KBM-7 (cell line): ENCODE measurements at places on chromosomes 4 and X.

DNA sequence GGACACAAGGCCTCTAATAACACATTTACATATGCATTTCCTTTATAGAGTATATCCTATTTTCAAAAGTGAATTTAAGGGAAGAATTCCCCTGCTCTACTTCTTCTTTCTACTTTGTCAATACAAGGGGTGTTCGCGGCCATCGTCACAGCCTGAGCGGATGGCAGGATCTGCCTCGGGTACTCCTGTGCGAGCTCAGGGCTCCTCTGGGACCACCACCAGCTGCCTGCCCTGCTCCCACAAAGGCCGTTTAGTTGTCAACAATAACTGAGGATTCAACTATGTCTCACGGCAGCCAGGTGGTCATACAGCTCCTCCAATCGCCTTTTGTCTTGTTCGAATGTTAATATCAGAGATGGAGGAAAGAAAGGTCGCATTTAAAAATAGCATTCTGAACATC lies 228.2 kb upstream of the TENM3 start:
- DNase-seq: no peak

- DNase-seq: peak; percentile 44
These were observed 22.6 kb downstream of the SLC25A4 start for GRCh38 chr4:185165605-185166063.

- no peak for DNase-seq
These were observed 21.4 kb downstream of the PHEX start for GRCh38 chrX:22053481-22053880.

- peak; percentile 63 for DNase-seq
These were observed 219.2 kb downstream of the RPA4 start for GRCh38 chrX:97102938-97103337.

DNA sequence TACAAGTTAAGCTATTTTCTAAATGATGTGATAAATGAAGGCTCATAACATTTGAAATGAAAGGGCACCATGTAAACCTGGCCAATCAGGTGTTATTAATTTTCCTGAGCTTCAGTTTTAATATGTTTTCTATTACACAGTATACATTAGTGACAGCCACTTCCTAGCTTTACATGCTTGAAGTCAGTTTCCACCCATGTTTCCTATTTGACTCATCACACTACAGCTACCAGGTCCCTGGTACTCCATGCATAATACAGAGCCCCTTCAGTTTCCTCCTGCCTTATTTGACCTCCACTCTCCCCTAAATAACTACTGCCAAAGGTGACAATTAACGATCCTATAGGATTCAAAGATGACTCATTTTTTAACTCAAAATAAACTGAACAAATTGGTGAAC lies 18.3 kb downstream of the ZNF518B start:
- DNase-seq: no peak

DNA sequence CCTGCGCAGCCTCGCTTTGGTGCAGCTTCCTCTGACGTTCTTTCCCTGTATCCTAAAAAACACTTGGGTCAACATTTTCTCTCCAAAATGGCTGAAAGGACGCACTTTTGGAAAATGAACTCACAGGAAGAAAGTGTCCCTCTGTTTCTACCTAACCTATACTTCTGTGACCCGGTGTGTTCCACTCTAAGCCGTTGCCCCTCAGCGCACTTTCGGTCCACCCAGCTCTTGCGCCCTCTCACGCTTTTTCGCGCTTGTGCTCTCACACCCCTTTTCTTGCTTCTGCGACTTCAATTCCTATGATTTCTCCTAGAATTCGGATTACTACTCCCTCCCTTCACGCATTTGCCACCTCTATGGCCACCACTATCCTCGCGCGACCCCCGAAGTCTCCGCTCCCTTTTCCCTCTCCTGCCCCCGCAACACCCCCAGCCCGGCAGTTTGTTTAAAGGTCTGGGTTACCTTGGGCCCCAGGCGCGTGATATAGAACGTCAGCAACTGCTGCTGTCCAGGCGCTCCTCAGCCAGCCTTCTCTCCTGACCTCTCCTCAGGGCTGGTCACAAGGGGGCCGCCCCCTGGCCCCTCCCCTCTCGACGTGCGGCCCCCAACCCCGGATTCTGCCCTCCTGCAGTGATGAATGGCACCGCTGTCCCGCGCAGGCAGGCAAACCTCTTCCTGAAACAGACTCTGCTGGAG lies at the start of gene USP51:
Gene USP51 (minus strand): TSS at position 535 of the 696 bp plus-strand sequence. CDS start 909 bp downstream, outside the sequence.
- no peak for DNase-seq

- peak; percentile 62 for DNase-seq
These were observed 1.4 kb downstream of the HGFAC start for GRCh38 chr4:3442959-3443749.

DNA sequence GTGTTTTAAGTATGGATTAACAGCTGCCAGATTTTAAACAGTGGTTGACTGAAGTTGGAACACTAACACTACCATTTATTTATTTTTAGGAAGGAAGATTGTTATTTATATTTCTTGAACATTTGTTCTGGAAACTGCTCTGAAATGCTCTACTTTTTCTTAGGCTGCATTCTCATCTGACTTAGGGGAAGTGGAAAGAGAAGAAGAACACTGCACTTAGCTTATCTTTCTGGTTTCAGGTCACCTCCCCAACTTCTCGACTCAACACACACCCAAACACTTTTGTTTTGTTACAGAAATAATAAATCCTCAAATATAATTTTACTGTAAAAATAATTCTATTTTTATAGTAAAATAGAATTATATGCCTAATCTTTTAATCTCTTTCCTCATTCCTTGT lies 18.6 kb downstream of the BLTP1 start:
- DNase-seq: peak; percentile 3

DNA sequence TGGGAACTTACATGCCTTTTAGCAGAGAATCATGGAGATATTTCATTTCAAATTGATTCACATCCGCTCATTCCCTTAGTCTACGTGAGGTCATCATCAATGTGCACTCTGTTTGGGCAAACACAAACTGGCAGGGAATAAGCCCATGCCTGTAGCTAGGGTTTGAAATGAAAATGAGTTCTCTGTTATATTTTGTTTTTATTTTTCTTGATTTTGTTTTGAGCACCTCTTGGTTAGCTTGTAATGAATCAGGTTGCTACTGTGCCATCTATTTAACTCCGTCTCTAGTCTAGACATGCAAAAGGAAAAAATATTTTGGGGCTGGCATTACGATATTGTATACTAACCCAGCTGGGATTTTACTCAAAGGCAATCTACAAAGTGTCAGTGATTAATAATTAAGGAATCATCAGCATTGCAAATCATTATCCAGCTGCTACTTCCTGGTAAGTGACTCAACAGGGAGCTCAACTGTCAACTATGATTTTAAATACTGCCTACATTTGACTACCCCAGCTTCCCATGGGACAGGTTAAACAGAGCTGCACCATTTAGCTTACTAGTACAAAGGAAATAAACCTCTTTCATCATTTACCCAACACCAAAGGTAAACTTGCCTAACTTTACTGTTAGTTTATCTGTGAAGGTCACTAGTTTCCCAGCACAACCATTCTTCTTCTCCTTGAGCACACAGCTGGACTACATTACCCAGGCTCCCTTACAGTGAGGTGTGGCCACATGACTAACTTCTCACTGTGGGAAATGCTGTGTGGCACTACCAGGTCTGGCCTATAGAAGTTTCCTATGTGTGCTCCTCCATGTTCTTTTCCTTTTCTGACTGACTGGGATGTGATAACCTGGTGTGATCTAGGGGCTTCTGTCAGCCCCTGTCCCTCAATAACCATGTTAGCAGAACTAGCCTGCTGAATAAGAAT lies 21.2 kb upstream of the TRPC5OS start:
- no peak for DNase-seq

DNA sequence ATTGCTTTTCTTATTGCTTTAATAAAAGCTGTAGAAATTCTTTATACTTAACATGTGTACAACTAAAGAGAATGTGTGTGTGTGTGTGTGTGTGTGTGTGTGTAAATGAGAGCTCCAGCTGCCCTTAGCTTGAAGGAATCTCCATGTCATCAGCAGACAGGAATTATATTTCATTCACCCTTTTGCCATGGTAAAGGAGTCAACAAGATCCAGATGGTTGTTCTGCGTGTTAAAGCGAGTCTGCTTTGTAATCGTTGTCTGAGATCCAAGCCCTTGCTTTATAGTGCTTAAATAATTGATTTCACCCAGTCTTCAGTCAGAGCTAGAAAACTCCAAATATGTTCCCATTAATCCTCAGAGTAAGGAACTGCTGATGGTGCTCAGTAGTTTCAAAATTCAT lies 285.5 kb downstream of the PDGFC start:
- no peak for DNase-seq

DNA sequence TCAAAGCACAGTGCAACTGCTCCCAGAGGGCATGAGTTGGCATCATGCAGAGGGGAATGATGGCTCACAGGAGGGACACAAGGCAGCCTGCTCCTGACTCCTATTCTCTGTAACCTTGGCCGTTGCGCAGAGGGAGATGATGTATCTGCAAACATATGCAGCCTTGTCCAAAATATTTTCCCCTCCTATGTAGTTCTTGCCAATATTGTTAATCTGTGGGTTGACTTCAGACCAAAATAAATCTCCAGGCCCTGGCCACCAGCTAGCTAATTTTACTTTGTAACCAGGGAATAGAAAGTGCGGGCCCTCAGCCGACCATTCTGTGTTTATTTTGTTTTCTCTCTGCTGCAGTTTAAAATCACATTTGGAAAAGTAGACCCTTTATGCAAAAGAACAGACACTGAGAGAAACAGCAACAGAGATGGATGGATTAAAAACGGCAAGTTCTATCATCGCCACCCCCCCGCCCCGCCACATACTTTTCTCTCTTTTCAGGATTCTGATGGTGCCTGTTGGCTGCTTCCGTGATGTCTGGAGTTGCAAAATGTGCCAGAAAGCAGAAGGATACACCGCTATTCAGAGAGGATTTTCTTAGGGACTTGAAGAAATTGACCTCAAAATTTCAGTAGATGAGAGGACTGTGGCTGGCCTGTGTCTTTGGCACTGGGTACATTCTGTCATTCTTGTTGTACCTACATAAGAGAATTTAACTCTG lies 185.3 kb upstream of the BCOR start:
- no peak for DNase-seq

- DNase-seq: no peak
These were observed 27.9 kb downstream of the CCDC149 start for GRCh38 chr4:24884902-24885301.

DNA sequence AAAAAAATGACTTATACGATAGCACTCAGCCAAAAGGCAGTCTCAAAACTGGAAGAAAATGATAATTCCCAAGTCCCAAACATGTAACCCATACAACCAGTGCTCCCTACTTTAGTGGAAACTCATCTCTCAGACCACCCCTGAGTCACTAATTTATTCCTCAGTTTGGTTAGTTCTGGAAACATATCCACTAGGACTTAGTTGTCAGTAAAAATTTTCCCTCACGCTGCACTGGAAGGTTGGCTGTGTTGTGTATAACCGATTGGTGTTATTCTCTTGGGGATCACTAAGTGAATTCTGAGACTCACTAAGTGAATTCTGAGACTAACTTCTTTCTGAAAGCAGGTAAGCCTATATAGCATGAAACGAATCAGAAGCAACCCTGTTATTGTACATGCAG lies 48.5 kb upstream of the GAB1 start:
- DNase-seq: no peak

DNA sequence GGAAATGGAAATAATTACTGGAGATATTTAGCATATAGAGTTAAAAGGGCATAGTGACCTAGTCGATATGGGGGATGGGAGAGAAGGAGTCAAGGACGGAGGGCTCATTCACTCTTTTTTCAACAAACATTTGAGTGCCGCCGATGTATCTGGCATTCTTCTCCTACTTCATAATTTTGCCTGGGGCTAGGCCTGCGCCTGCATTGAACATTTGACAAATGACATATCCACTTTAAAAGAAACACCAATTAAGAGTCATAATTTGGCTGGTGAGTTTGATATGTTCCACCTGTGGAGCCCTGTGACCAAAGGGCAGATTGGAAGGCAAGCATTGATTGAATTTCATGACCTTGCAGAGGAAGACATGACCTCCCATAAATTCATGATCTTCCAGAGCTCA lies 2.6 kb upstream of the GPC3 start:
- no peak for DNase-seq

DNA sequence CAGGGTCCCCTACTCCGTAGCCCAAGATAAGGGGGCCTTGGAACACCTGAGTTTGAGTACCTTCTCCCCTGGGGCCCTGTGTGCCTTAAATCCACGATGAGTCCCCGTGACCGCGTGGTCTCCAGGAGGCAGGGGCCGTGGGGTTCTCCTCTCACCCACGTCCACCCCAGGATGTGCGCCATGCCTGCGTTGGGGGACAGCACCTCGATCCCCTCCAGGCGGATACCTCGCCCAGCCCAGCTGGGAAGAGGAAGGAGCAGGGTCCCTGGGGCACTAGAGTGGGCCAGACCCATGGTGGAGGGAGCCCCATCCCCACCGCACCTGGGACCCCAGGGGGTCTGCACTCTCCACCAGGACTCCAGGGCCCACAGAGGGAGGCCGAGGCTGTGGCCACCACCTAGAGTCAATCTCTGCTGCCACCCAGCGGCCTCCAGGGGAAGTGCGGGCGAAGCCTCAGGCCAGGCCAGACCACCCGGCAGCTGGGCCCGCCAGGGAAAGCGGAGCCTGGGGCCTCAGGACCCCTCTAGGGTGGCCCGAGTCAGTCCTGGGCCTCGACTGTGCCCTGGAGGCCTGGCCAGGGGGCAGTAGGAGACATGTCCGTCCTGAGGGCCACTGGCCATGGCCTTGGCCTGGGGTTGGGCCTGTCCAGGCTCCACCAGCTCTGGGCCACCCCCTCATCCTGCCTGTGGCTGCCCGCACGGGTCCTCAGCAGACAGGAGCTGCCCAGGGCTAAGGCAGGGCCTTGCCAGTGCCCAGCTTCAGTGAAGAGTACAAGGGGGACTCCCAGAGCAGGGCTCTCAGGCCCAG lies 55.0 kb downstream of the FAM53A start:
- DNase-seq: peak; percentile 63

GRCh38 chr4:113540859-113541258 lies 220.7 kb downstream of the CAMK2D start:
- DNase-seq: no peak

- DNase-seq: no peak
These were observed 1383.3 kb upstream of the PCDH7 start for GRCh38 chr4:29336861-29337260.

DNA sequence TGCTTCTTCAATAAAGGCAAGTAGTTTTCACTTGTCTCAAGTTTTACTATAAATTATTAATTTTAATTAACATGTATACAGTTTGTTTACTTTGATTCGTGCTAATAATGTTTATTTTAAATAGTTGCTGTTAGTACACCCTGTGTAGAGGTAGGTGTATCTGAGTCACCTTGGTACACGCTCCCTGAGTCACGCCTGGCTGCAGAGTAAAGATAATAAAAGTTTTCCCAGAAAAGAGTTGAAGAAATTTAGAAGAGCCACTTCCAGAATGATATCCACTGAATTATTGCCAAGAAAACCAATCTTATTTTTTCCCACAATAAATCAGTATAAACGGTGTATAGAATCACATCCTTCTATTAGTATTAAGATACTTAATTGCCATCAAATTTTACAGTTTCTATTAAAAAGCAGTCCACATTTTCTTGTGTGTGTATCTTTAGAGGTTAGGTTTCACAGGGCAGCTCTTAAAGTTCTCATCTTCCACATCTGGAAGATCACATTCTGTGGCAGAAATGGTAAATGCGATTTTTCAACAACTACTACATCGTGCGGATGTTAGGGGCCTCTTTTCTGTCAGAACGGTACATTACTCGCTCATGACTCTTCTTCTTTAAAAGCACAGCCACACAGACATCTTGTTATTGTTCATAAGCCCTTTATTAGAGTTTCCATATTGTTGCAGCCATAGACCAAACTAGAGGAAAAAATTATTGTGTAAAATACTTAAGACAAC lies 55.4 kb downstream of the HADH start:
- DNase-seq: no peak

GRCh38 chrX:39245024-39245423 lies 443.8 kb downstream of the MID1IP1 start:
- no peak for DNase-seq
